ENCODE measurements at places on chromosomes 4 and X.

DNA sequence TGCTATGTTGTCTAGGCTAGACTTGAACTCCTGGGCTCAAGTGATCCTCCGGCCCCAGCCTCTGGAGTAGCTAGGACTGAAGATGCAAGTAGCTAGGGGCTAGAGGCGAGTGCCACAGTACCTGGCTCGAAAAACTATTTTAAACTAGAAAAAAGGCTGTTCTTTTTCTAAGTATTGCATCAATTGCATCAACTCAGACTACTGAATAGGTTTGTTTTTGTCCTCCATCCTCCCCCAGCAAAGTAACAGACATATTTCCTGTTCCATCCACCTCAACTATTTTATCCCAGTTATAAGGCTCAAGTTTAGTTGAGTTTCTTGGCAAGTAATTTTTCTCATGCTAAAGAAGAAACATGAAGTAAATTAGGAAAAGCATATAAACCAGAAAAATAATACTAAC, 4.1 kb downstream of the SH3RF1 start:
- no peak for DNase-seq

DNA sequence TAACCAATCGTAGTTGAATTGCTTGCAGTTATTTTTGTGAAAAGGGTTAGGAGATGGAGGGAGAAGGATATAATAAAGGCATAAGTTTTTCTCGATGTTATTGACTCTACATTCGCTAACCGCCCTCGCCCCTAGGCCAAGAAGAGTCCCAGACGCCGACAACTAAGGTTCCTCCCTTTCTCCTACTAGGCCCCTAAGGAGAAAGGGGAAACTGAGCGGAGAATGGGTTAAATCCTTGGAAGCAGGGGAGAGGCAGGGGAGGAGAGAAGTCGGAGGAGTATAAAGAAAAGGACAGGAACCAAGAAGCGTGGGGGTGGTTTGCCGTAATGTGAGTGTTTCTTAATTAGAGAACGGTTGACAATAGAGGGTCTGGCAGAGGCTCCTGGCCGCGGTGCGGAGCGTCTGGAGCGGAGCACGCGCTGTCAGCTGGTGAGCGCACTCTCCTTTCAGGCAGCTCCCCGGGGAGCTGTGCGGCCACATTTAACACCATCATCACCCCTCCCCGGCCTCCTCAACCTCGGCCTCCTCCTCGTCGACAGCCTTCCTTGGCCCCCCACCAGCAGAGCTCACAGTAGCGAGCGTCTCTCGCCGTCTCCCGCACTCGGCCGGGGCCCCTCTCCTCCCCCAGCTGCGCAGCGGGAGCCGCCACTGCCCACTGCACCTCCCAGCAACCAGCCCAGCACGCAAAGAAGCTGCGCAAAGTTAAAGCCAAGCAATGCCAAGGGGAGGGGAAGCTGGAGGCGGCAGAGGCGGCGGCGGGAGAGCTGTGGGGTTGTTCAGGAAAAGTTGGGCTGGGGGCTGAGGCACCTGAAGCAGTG, 5.9 kb downstream of the ATOH1 start:
- peak; percentile 70 for DNase-seq

GRCh38 chr4:84583876-84584380, 1.0 kb downstream of the CDS1 start:
- DNase-seq: no peak

- DNase-seq: no peak
Observed at GRCh38 chr4:44017422-44017739, 431.2 kb downstream of the KCTD8 start.

- DNase-seq: no peak
Observed at GRCh38 chrX:32985544-32985943, 225.8 kb downstream of the DMD start.

GRCh38 chr4:10033191-10033881, 12.0 kb upstream of the SLC2A9 start:
- no peak for DNase-seq

- DNase-seq: no peak
Observed at GRCh38 chr4:86400216-86400615, 40.4 kb upstream of the MAPK10 start.

GRCh38 chrX:53798281-53798680, 111.8 kb upstream of the HUWE1 start:
- no peak for DNase-seq

- no peak for DNase-seq
Observed at GRCh38 chr4:189507060-189507459, 433.6 kb upstream of the FRG1 start.

GRCh38 chr4:138627096-138627495, 384.9 kb upstream of the SLC7A11 start:
- no peak for DNase-seq

GRCh38 chr4:27357283-27357682, 496.6 kb downstream of the STIM2 start:
- no peak for DNase-seq

GRCh38 chr4:76301068-76301774, 5.3 kb upstream of the STBD1 start:
- no peak for DNase-seq

- DNase-seq: no peak
Observed at GRCh38 chrX:39946822-39947221, 150.9 kb downstream of the BCOR start.

GRCh38 chrX:39445336-39445735, 644.1 kb downstream of the MID1IP1 start:
- no peak for DNase-seq

- DNase-seq: no peak
Observed at GRCh38 chrX:127568691-127569090, 483.5 kb downstream of the ACTRT1 start.

DNA sequence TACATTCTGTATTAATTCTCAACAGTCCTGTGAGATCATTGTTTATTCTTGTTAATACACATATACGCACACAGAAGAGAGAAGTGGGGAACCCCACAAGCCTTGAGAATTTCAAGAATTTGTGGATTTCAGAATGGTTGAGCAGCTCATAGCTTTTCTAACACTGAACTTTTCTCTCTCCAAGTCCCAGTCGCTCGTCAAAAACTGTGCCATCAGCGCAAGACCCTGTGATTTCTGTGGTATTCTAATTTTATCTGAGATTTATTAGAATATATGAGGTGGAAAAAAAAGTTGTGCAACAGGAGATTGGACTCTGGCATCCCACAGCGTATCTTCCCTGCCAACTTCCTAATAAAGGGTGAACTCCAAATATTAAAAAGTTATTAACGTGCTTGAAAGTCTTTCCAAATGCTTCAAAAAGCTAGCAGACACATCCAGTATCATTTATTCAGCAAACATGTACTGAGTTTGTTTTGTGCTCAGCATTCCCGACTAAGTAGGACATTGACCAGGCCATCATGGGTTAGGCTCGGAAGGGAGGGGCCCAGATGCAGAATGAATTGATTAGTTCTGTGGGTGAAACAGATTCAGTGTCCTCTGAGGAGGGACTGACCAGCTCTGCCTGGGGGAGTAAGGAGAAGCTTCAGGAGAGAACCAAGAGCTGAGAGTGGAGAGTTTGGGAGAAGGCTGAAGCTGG, 165.6 kb downstream of the CBR4 start:
- no peak for DNase-seq

DNA sequence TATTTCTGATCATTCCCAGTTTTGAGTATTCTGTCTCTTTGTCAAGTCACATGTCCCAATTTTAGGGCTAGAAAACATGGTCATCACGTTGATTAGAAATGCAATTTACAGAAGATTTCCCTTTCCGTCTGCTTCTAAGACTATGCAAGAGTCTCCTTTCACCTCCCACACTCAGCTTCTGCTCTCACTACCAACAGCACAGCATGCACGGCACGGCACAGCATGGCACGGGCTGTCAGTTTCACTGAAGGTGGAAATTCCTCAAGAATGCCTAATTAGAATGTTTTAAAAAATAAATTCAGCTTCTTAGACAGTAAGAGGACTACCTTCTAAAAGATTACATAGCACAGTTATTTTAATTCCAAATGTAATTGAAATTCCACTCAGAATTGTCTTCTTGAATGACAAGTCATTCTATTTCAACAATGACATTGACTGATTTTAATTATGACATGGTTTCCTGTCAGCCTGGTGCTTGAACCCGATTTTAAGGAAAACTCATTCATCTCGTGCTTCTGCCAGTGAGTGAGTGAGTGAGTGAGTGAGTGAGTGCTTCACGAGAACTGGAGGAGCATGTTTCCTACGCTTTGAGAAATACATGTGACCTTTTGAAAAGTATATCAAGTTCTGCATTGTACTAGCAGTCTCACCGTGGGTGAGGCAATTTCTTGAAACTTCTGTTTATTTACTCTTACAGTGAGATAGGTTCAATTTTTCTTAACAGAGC, 124.8 kb upstream of the SORBS2 start:
- no peak for DNase-seq

GRCh38 chr4:14100349-14100748, 472.8 kb upstream of the BOD1L1 start:
- no peak for DNase-seq

GRCh38 chr4:153643406-153644383, 40.4 kb upstream of the TLR2 start:
- DNase-seq: no peak

- DNase-seq: no peak
Observed at GRCh38 chrX:110316351-110317060, 1.4 kb downstream of the AMMECR1 start.

DNA sequence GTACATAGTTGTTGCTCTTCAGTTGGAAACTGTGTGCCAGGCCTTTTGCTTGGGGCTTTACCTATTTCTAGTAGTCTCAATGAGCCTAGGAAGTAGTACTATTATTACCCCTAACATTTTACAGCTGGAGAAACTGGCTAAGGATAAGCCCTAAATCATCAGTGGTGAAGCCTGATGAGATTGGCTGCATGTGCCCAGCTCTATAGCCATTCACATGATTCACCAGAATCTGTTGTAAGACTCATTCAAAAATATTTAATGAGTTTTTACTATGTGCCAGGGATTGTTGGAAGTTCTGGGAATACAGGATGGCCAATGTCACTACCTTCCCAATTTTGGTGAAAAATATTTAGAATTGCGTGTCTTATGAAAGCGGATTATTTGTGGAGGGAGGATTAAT, 2.8 kb downstream of the KIT start:
- DNase-seq: no peak

GRCh38 chr4:10491401-10491800, 34.2 kb upstream of the ZNF518B start:
- DNase-seq: no peak

DNA sequence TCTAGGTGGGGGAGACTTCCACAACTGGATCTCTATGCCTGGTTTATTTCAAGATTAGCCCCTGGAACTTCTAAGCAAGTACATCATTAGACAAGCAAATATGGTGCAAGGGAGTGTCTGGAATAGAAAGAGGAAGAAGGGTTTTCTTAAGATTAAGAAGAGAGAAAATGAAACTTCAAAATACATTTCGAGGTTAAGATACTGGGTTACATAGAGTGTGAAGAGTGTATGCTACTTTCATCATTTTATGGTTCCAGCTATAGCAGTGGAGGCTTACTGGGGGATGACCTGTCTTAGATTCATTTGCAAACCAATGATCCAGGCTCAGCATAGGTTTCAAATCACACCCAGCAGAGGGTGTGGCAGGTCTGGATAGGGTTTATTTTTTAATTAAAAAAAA, 144.4 kb upstream of the GATB start:
- no peak for DNase-seq

GRCh38 chrX:84362184-84362838, 139.9 kb downstream of the HDX start:
- DNase-seq: no peak

DNA sequence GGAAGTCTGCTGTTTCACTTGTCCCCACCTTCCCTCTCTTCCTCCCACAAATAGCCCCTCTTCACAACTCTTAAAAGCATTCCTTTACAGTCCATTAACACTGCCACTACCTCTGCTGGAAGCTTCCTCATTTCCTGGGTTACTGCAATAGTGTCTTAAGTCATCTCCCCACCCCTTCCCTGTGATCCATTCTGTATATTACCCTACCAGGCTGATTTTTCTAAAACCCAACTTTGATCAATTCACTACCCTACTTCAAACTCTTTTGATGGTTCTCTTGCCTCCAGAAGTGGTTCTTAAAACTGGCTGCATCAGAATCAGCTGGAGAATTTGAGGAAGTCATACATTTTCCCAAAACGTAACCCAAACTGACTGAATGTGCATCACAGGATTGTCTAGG, 8.8 kb upstream of the XIAP start:
- no peak for DNase-seq

GRCh38 chr4:174334628-174335027, 50.9 kb downstream of the CEP44 start:
- no peak for DNase-seq

- no peak for DNase-seq
Observed at GRCh38 chr4:10173037-10173753, 56.6 kb upstream of the WDR1 start.

DNA sequence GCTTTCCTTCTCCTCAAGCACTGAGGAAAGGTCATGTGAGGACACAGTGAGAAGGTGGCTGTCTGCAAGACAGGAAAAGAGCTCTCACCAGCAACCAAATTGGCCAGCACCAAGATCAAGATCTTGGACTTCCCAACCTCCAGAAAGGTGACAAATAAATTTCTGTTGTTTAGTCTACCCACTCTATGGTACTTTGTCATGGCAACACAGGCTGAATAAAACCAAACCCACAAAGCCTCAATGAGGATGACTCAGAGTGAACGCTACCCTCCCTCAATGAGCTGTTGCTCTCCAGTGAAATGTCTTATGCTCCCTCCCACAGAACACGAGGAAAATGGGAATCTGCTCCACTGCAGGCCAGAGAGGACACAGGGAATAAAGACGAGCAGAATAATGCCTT, 244.1 kb downstream of the RAB28 start:
- no peak for DNase-seq

DNA sequence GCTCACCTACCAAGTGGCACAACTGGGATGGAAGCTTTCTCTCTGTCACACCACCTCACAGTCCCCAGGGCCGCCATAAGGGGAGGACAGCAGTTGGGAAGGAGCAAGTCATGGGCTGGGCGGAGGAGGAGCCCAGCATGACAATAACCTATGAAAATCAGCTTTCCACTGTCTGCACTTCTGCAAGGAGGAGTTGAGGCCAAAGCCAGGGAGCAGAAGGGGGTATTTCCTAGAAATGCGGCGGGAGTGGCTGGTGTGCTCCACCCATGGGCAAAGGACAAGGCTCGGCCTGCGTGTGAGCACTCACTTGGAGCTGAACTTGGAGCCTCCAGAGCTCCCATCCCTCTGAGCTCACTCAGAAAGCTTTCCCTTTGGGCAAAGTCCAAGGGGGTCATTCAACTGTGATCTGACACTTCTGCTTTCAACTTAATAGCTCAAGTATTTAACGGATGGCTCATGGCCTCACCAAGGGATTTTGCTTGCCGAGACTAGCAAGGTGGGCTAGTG, 18.5 kb downstream of the APLN start:
- no peak for DNase-seq

GRCh38 chr4:112058433-112058832, 86.8 kb upstream of the FAM241A start:
- DNase-seq: no peak

DNA sequence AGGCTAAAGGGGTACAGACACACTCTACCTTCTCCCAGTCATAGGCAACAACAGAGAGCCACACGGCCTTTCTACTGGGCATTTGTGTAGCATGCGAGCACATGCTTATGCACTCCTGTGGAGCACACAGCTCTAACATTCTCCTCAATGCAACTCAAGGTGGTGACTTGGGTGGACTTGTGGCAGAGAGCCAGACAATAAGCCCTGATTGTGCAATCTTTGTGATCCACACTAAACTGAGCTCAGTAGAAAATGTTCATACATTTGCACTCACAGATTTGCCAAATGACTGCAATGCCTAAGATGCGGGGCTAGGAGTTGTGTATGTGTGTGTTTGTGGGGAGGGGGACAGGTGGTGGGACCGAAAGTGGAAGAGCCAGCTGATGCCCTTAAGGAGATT, 31.4 kb upstream of the SETD7 start:
- no peak for DNase-seq

Measured in neuronal stem cell (in vitro differentiated cells).